ENCODE measurements at places on chromosomes 7 and 10.

- DNase-seq, result no peak
These were observed 68.9 kb downstream of the RBM33 start for GRCh38 chr7:155713384-155713783.

GRCh38 chr7:142188846-142189245, 69.0 kb downstream of the PRSS58 start:
- no peak for DNase-seq

- DNase-seq, result no peak
These were observed 49.2 kb downstream of the CHST3 start for GRCh38 chr10:72013202-72013945.

GRCh38 chr7:122896509-122896908, 10.2 kb upstream of the CADPS2 start:
- DNase-seq, result no peak

GRCh38 chr10:83346266-83346910, 792.9 kb upstream of the GHITM start:
- DNase-seq, result no peak

DNA sequence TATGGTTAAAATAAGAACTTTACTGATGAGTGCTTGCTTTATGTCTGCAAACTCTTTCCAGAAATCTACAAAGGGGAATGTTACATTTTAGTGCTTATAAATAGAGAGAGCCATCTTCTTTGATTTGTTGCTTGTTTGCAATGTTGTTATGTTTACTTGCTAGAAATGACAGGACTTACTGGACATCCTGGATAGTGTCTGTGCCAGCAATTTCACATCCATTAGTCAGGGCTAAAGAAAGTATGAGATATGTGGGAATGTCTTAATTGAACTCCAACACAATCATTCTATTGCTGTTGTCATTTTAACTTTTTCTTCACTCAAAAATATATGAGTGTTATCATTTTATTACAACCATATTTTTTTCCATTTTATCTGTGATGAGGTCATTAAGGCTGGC, 453.2 kb downstream of the TNS3 start:
- no peak for DNase-seq

DNA sequence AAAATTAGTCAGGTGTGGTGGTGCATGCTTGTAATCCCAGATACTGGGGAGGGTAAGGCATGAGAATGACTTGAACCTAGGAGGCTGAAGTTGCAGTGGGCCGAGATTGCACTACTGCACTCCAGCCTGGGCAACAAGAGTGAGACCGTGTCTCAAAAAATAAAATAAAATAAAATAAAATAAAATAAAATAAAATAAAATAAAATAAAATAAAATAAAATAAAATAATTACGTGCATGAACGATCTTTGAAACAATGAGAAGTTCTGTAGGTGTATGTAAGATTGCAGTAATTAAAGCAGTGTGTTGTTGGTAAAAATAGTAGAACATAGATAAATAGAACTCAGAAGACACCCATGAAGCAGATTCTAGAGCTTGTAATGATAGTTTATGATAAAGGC, 348.5 kb downstream of the ANKRD30A start:
- no peak for DNase-seq

- DNase-seq, result no peak
These were observed 23.5 kb downstream of the ABLIM1 start for GRCh38 chr10:114634609-114634979.

- no peak for DNase-seq
These were observed 11.1 kb upstream of the EMX2 start for GRCh38 chr10:117531371-117532002.

DNA sequence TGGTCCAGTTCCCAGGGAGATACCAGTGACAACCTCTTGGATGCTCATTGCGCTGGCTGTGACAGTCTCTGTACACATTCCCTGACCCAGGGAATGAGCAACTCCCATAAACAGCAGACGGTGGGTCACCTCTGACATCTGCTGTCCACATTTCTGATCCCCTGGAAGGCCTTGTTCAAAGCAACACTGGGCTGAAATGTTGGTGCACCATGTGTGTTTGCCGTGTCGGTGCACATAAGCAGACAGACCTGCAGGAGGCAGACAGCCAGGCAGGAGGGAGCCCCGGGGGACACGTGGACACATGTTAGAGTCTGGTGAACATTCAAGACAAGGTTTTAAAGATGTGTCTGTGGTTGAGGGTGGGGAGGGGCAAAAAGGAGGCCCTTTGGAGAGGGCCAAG, 254.9 kb downstream of the PLXNA4 start:
- DNase-seq, result no peak

- DNase-seq, result no peak
These were observed 113.2 kb downstream of the CDC14C start for GRCh38 chr7:49037346-49038210.

- peak; percentile 83 for DNase-seq
These were observed 2.1 kb downstream of the PCOLCE start for GRCh38 chr7:100604028-100604975.

DNA sequence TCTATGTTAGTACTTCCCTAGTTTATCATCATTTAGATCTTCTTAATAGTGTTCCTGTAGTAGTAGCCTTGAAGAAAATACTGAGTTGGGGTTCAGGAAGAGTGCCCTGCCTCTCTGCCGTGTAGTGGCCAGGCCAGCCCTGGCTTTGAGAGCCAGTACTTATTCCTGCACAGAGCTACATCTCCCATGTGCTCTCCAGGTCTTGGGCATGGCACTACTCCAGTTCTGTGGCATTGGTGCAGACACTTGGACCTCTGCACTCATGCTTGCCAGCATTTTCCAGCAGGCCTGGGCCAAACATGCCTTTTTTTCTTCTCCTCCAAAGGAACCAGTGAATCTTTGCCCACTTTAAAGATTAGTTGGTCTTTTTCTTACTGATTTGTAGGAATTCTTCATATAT, 5.3 kb downstream of the GNG11 start:
- DNase-seq, result no peak

GRCh38 chr7:4071370-4072058, 610.6 kb upstream of the FOXK1 start:
- DNase-seq, result no peak

DNA sequence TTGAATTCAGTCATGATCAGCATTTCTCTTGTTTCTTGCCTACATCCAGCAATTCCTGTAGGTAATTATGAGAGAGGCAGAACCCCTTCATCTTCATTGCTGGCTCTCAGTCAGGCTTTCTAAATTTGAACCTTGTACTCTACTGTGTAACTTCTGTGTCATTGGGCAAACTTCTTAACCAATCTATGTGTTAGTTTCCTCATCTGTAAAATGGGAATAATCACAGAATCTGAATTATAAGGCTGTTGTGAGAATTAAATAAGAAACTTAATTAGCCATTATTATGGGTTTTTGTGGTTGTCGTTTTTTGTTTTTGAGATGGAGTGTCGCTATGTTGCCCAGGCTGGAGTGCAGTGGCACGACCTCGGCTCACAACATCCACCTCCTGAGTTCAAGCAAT, 11.5 kb upstream of the GALNT11 start:
- DNase-seq, result no peak

GRCh38 chr7:136184719-136185118, 207.6 kb upstream of the MTPN start:
- DNase-seq, result no peak

DNA sequence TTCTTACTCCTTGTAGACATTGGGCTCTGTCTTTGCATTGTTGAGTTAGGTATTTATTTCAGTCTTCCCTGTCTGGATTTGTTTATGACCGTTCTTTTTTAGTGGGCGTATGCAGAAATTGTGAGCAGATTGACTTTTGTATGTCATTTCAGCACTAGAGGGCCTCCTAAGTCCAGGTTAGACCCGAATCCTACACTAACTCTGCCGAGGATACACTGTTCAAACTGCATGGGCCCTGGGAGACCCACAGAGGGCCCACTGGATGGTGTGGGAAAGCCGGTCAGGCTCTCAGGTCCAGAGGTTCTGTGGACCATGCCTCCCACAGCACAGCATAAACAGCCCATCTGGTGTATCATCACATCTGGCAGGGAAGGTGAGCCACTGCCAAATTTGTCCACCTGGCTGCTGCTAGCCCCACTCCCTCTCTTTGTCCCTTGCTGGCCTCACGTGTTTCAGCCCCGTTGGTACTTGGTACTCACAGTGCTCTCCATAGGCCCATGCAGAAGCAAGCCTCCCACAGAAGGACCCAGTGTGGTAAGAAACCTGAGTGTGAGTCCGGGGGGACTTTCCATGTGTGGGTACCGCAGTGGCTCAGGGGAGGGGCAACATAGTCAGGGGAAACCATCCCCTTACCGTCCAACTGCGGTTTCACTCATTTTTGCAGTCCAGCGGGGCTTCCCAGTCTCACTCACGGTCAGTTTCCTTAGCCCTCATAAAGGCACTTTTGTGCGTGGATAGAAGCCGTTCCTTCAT, 112.8 kb downstream of the APBB1IP start:
- no peak for DNase-seq

DNA sequence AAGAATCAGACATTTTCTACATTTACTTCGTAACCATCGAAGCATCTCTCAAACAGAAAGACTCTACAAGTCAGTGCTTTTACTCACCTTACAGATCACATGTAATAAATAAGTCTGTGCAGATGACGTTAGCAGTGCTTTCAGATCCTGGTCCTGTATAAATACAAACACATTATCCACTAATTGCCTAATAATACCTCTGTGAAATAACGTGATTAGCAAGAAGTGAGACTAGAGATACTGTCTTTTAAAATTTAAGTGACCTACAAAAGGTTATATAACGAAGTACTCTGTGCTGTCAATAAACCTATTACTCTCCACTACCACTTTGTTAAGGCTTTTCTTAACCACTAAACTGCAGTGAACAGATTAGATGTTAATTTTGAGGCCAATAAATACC, 246.9 kb downstream of the NSUN6 start:
- no peak for DNase-seq

DNA sequence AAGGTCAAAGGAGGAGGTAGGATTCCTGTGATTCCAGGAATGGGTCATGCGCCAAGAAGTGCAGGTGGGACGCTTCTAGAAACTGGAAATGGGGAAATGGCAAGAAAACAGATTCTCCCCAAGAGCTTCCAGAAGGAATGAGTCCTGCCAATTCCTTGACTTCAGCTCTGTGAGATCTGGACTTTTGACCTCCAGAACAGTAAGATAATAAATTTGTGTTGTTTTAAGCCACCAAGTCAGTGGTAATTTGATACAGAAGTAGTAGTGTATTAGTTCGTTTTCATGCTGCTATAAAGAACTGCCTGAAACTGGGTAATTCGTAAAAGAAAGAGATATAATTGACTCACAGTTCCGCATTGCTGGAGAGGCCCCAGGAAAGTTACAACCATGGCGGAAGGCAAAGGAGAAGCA, 178.6 kb upstream of the GALNT17 start:
- no peak for DNase-seq

- DNase-seq, result no peak
These were observed 2.6 kb upstream of the HPS1 start for GRCh38 chr10:98449287-98449686.

GRCh38 chr10:78397786-78398185, 364.1 kb downstream of the RPS24 start:
- no peak for DNase-seq

GRCh38 chr7:150784954-150785353, 15.2 kb downstream of the TMEM176B start:
- no peak for DNase-seq

GRCh38 chr7:22879280-22879679, 56.6 kb upstream of the TOMM7 start:
- no peak for DNase-seq

DNA sequence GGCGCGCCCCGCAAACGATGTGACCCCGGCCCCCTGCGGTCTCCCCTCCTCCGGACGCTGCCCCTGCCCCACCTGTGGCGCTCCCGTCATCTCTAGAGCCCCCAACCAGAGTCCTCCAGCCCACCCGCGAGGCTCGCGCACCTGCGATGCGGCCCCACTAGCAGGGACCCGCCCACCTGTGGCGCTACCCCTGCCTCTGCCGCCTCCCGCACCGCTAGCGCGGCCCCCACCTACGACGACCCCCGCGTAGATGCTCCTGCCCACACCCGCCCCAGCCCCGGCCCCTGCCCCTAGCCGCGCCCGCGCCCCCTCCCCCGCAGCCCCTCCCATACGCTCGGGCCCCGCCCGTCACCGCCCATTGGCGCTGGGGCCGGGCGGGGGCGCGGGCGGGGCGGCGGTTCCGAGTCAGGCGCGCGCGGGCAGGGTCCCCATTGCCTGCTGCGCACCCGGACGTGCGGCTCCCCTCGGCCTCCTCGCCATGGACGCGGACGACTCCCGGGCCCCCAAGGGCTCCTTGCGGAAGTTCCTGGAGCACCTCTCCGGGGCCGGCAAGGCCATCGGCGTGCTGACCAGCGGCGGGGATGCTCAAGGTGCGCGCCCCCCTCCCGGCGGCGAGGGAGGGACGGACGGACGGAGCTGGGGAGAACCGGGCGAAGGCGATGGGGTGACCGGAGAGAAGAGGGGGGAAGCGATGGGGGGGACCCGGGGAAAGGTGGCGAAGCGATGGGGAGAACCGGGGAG, at the start of gene PFKP:
Gene PFKP, plus strand, starts transcription at position 431 of the 741 bp plus-strand sequence. Its CDS starts 48 bp downstream, at position 479.
- peak; percentile 56 for DNase-seq

DNA sequence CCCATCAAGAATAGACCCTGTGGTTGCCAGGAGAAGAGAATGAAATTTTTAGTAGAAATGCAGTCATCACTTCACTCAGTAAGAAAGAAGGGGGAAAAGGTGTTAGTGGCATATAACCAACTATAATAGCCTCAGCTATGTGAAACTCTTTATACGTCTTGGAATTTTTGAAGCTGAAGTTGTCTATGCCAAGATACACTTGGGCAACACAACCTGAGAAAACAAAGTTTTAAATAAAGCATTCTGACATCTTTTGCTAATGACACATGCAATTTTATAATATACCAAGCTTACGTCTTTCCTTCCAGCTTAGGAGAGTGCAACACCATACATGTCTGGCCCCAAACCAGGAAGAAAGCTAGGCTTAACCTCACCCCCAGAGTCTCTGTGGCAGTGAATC, 40.8 kb upstream of the ZNF438 start:
- DNase-seq, result no peak

- no peak for DNase-seq
These were observed 1.2 kb downstream of the GPNMB start for GRCh38 chr7:23247603-23248335.

- no peak for DNase-seq
These were observed 253.2 kb upstream of the INHBA start for GRCh38 chr7:41955893-41956675.

GRCh38 chr7:128217030-128217805, 23.9 kb upstream of the LEP start:
- DNase-seq, result no peak
